ENCODE measurements at places on chromosomes 3 and 15. TPM values are rescaled to one million over a fixed set of nuclear protein-coding genes. Genes with fewer than 3 reads are reported as not detected.

GRCh38 chr3:121747976-121748375 is 1.6 kb downstream of the GOLGB1 start:
- no peak for DNase-seq

GRCh38 chr15:35555244-35555643 is 9.3 kb upstream of the DPH6 start:
- no peak for DNase-seq

- no peak for DNase-seq
Measured at GRCh38 chr15:99412082-99412481, 153.7 kb upstream of the MEF2A start.

DNA sequence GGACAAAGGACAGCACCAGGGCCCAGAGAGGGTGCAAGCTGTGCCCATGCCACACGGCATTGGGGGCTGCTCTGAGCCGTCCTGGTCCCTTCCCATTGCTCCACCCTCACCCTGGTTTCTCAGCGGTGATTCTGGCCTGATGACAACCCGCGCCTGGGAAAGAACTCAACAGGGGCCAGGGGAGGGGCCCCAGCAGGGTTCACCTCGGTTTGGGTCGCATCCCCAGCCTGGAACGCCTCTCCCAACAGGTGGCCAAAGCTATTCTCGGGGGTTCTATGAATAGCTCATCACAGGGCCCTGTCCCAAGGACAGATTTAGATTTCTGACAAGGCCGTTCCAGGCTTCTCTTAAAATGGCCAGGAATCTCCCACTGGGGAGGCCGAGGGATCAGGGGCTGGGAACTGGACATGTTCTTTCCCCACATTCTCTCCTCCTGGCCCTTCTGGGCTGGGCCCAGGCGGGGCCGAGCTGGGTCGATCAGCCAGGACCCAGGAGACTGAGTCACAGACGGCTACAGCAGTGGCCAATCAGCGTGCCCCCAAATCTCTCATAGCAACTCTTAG is 17.9 kb downstream of the GRIP2 start:
- DNase-seq: no peak

The CPNE9 gene
- 2.7 TPM for polyA plus RNA-seq

The ANKRD63 gene
- not detected for polyA plus RNA-seq

DNA sequence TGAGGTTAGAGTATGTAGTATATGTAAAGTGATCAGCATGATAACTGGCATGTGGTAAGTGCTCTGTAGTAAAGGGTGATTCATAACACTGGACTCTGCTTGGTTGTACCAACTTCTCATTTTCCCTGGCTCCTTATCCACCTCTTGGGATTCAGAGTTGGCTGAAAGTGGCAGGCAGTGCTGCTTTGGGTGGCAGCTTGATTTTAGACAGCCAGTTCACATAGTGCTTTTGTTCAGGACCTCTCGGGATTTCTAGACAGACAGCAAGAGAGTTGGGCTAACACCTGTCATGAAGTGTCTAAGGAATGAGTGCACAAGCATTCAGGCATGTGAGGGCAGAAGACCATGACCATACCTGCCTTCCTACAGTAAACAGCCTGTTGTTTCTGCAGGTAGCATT is 69.0 kb downstream of the RBM6 start:
- no peak for DNase-seq

GRCh38 chr3:165502707-165503106 is 306.5 kb upstream of the SLITRK3 start:
- DNase-seq: no peak

- no peak for DNase-seq
Measured at GRCh38 chr15:100394736-100395440, 53.1 kb upstream of the ADAMTS17 start.

DNA sequence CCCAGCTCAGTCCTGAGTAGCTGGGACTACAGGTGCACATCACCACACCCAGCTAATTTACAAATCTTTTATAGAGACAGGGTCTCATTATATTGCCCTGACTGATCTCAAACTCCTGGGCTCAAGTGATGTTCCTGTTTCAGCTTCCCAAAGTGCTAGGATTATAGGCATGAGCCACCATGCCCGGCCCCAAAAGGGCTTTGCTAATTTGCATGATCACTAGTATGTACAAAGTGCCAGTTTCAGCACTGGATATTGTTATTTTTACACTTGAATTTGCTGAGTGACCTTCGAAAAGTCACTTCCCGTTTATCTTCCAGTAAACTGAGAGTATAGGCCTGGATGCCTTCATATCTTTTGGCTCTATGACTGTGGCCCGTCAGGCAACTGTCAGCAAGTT is 12.2 kb downstream of the CLN6 start:
- no peak for DNase-seq

DNA sequence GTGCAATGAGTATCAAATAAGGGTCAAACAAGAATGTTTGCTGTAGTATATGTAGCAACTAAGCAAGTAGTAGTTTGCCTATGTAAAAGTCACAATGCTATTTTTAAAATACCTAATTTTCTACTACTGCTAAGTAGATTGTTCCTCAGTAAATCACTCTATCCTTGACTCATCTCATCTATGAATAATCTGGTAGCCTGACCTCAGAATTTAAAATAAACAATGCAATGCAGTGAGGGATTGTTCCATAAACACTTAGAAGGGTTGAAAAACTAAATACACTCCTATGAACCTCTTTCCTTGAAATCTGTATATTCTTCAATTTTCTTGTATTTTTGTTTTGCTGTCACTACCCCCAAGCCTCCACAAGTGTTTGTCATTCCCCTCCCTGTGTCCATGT is 253.3 kb downstream of the TBC1D5 start:
- DNase-seq: no peak

The SPSB4 gene
- polyA plus RNA-seq: 5.4 TPM

The P2RY1 gene
- 0.49 TPM for polyA plus RNA-seq

The SERPINI1 gene
- 55.2 TPM for polyA plus RNA-seq

DNA sequence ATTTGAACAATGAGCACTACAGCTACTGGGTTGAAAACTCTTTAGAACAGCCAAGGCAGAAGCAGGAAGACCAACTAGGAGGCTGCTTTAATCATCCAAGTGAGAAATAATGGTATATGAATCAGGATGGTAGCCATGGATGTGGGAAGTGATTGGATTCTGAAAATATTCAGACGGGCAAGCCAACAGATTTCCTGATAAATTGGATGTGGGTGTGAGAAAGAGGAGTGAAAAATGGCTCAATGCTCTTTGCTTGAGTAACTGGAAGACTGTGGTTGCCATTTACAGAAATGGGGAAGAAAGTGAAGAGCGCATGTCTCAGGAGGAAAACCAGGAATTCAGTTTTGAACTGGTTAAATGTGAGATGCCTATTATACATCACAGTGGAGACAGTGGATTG is 50.4 kb downstream of the ISL2 start:
- no peak for DNase-seq

GRCh38 chr15:32886459-32886858 is 168.7 kb downstream of the GREM1 start:
- DNase-seq: no peak

- DNase-seq: no peak
Measured at GRCh38 chr3:139358841-139359562, 15.2 kb downstream of the MRPS22 start.

- no peak for DNase-seq
Measured at GRCh38 chr3:154121701-154122551, 736 bp downstream of the ARHGEF26 start.

The ZMAT3 gene
- polyA plus RNA-seq: 5.3 TPM

The GABRG3 gene
- 0.41 TPM for polyA plus RNA-seq

The CA12 gene
- 0.68 TPM for polyA plus RNA-seq

The LACTB gene
- 4.5 TPM for polyA plus RNA-seq

DNA sequence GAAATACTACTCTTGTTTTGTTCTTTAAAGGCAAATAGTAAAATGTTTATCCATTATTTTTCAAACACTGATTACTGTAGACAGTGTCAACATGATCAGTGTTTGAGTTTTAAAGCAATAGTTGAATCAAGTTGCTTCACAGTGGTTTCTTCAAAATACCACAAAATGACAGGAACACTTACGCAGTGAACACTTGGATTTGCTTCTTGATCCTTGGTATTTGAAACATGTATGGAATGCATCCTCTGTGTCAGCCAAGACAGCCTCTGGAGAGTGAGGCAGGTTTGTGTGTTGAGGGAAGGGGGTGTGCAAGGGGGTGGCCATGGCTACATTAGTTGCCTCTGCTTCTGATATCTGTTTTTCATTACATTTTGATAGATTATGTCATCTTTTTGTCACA is 413.0 kb downstream of the RBMS3 start:
- DNase-seq: no peak

The MAP1A gene
- polyA plus RNA-seq: 107 TPM

GRCh38 chr15:31278061-31278445 is 48.6 kb upstream of the KLF13 start:
- DNase-seq: no peak

Data from brain (organoid and tissue), 16 donors.